ENCODE measurements at places on chromosomes 1 and 21.

GRCh38 chr1:228440761-228441500 lies 24.3 kb upstream of the TRIM17 start:
- no peak for DNase-seq

DNA sequence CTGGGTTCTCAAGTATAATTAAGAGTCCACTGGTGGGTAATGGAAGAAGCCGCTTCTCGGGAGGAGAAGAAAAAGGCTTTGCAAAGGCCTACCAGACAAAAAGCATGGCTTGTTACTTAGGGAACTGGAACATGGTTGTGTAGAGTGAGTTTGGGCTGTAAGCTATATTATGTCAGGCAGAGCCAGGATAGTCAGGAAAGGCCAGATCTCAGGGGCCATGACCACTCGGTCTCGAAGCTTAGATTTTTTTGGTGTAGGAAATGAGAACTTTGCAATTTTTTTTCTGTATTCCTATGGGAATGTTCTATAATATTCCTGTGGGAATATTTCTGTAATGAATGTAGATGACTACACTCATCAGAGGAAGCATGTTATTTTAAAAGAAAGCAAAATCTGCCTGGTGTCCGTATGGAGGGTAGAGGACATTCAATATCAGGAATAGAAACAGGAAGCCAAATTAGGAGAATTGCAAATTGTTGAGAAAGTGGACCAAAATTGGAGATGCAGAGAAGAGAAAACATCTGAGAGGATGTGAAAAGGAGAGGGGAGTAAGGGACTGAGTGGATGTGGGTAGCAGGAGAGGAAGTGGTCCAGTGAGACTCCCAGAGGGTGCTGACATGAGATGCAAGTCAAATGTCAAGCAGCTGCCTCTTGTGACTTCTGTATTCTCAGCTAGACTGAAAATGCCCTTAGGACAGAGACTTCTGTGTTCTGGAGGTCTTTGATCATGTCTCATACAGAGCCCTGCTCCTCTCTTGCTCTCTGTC lies 45.2 kb upstream of the HAO2 start:
- DNase-seq = no peak

DNA sequence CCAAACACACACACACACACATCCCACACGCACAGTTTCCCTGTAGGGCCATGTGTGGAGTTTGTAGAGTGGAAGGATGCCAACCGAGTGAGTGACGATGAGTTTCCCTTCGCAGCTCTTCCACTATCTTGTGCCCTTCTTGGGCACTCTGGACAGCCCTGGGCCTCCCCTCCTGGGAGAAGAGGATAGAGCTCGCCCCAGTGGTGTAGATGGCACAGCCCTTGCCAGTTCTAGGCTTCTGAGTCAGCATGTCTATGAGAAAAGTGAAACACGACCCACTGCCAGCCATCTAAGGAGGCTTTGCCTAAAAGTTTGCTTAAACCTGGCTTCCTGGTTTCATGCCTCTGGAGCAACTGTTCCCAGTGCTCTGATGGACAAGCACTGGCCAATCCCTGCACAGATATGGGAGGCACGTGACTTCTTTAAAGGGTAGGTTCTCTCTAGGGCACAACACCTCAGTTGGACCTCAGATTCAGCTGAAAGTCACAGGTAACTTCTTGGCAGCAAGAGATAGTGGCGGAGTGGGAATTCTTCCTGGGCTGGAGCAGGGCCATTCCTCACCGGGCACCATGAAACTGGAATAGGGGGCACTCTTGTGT lies 195.9 kb upstream of the GALNT2 start:
- no peak for DNase-seq

GRCh38 chr1:8003438-8004112 lies 22.5 kb downstream of the ERRFI1 start:
- DNase-seq = no peak

- DNase-seq = no peak
Observed at GRCh38 chr1:228297822-228298221, 90.0 kb downstream of the OBSCN start.

- no peak for DNase-seq
Observed at GRCh38 chr1:239868058-239868832, 223.4 kb upstream of the FMN2 start.

- peak; percentile 81 for DNase-seq
Observed at GRCh38 chr1:231106347-231106746, 55.5 kb upstream of the TRIM67 start.

- DNase-seq = peak; percentile 27
Observed at GRCh38 chr1:63624911-63625310, 31.7 kb downstream of the PGM1 start.

DNA sequence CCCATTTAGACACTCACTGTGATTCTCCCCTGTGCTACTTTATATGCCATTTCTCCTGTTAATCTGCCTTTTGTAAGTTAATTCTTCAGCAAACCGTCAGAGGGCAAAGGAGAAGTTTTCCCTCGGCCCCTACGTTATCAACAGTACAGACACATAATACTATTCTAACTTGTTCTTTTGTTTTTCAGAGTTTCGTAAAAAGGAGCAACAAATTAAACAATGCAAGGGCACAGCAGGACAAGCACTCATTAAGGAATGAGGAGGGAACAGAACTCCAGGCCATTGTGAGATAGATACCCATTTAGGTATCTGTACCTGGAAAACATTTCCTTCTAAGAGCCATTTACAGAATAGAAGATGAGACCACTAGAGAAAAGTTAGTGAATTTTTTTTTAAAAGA lies 32.3 kb downstream of the CNN3 start:
- DNase-seq = no peak

DNA sequence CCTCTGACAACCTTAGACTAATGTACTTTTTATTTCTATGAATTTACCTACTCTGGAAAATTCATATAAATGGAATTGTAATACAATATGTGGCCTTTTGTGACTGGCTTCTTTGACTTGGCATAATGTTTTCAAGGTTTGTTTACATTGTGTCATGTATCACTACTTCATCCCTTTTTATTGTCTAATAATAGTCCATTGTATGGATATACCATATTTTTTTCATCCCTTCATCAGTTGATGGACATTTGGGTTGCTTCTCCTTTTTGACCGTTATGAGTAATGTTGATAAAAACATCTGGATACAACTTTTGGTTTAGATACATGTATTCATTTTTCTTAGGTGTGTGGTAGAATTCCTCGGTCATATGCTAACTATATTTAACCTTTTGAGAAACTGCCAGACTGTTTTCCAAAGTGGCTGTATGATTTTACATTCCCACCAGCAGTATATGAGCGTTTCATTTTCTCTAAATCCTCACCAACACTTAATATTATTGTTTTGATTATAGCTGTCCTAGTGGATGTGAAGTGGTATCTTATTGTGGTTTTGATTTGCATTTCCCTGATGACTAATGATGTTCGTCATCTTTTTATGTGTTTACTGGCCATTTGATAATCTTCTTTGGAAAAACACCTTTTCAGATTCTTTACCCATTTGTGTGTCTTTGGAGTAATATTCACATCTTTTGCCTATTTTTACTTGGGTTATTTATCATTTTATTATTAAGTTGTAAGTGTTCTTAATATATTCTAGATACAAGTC lies 3.5 kb downstream of the RO60 start:
- DNase-seq = no peak

DNA sequence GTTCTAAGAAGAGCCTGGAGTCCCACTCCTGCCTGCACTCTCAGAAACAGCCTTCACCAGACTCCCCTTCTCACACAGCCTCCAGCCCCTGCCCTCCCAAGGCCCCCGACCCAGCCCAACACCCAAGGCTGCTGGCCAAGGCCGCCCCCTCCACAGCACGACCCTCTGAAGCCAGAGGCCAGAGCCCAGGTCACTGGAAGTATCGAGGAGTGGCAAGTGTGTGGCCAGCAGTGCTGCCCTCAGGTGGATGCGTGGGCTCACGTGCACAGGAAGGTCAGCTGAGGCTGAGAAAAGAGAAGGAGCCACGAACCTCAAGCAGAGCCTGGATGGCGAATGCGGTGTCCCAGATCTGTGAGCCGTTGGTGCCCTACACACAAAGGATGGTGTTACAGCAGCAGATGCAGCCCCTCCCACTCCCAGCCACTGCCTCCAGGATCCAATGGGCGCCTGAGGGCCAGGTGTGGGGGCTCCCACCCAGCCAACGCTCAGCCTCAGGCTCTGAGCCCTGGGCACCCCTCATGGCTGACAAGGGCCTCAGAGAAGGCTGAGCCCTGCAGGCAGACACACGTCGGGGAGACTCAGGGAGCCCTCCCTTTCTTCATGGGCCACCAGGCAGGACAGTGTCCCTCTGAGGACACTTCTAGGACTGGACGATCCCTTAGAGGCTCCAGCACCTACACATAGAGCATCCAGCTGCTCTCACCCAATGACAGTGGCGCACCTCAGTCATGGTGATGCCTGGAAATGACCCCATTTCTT lies 18.0 kb downstream of the LSS start:
- no peak for DNase-seq

DNA sequence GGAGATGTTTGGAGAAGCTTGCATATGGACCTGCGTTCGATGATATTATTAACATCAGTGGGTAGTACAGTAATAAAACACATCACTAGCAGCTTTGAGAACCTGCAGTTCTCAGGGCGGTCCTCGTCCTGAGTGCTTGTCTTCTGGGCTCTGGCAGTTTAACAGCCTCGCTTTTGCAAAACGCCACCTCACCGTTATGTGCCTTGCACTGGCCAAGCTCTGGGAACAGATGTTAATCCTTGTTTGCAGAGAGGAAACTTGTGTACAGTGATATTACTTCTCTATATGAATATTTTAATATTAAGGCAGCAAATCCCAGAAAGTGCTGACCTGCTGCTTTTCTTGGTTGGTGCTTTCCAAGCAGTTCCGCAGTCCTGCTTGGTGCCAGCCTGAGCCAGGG lies 167.4 kb upstream of the TMEM51 start:
- no peak for DNase-seq

DNA sequence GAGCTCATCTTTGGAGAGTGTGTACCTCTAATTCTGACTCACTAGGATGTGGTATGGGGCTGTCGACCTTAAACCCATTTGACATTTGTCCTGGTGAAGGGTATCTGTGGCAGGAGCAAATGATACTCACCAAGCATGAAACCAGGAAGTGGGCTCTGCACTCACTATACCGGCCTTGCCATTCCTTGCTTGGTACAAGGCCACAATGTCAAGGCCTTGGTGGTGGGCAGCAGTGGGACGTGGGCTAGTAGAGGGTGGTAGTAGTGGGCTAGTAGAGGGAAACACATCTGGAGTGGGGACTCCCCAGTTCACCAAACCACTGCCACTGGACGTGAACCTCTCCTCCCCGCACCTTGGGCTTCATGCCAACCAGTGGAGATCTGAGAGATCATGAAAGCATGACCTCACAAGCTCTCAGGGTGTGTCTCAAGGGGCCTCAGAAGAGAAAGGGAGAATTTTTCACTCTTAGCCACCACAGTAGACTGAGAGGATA lies 11.5 kb downstream of the TNFSF4 start:
- DNase-seq = no peak

- no peak for DNase-seq
Observed at GRCh38 chr1:5660141-5660935, 331.9 kb downstream of the NPHP4 start.

GRCh38 chr1:153238527-153238926 lies 21.0 kb upstream of the LORICRIN start:
- no peak for DNase-seq

- DNase-seq = peak; percentile 88
Observed at GRCh38 chr1:3548156-3548893, 63.0 kb downstream of the MEGF6 start.

DNA sequence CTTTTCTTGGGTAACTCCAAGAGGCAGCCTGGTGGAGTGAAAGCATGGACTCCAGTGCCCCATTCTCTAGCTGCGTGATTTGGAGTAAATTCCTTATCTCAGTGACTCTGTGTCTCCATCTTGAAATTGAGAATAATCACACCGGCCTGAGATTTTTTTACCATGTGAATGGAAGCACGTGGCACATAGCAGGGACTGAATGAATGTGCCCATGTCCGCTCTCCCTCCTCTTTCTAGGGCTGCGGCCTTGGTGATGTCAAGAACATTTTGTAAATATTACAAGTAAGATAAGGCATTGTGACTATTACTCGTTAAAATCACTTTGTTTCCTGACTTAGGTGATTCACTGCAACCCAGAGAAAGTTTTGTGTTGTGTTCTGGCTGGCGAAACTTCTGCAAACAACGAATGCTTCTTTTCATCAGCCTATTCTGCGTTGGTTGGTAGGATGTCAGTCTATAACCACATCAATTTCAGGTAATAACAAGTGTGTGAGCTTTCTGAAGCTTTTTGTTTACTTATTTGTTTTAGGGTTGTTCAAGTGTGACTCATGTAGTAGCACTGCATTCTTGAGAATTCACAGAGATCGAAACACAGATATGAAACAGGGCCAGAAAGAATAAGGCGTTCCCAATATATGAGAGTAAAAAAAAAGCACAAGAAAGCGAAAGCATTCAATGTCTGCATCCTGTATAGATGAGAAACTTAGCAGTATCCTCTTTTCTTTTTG lies 135.7 kb upstream of the SLC45A1 start:
- DNase-seq = no peak

DNA sequence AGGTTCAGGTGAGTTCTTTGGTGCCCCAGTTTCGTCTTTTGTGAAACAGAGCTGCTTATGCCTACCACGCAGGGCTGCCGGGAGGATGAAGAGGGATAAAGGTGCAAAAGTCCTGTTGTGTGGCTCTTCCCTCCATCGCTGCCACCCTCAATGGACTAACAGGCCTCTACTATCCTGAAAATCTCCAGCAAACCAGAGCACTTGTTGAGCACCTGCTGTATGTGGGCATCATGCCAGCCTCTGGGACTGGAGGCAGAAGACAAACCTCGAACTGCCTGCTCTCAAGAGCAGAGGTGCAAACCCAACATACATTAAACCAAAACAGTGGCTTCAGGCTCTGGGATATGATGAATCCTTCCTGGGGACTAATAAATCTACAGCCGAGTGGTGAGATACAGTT lies 174.1 kb downstream of the ACTL8 start:
- DNase-seq = no peak

- no peak for DNase-seq
Observed at GRCh38 chr21:42758721-42759593, 105.5 kb downstream of the PDE9A start.

GRCh38 chr1:97207868-97208267 lies 486.3 kb downstream of the PTBP2 start:
- DNase-seq = no peak

DNA sequence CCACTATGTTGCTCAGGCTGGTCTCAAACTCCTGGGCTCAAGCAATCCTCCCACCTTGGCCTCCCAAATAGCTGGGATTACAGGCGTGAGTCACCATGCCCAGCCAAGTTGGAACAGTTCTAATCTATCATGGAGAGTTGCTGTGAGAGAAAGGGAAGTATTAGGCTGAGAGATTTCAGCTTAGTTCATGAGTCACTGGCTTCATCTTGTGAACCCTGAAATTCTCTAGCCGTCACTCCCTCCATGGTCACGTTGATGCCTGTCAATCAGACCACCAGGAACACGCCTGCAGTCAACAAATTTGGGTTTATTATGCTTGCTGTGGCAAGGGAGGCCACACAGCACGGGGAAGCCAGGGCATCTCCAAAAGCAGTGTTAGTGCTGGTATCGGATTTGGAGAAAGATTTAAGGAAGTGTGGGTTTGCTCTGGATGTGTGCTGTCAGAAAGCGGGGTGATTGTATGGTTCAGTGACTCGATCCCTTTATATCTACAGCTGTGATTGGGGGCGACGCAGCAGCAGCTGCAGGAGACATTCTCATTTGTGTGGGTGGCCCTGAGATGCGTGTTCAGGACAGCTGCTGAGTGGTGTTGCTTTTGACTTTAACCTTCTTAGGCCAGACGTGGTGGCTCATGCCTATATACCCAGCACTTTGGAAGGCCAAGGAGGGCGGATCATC lies 18.7 kb downstream of the UQCRHL start:
- DNase-seq = no peak
